Fibroblast of villous mesenchyme (primary cell): ENCODE measurements at places on chromosomes 11 and 22. TPM values are rescaled to one million over a fixed set of nuclear protein-coding genes. Genes with fewer than 3 reads are reported as not detected.
A peak's percentile ranks its signal among the peaks of the same experiment; 100 is the strongest.

DNA sequence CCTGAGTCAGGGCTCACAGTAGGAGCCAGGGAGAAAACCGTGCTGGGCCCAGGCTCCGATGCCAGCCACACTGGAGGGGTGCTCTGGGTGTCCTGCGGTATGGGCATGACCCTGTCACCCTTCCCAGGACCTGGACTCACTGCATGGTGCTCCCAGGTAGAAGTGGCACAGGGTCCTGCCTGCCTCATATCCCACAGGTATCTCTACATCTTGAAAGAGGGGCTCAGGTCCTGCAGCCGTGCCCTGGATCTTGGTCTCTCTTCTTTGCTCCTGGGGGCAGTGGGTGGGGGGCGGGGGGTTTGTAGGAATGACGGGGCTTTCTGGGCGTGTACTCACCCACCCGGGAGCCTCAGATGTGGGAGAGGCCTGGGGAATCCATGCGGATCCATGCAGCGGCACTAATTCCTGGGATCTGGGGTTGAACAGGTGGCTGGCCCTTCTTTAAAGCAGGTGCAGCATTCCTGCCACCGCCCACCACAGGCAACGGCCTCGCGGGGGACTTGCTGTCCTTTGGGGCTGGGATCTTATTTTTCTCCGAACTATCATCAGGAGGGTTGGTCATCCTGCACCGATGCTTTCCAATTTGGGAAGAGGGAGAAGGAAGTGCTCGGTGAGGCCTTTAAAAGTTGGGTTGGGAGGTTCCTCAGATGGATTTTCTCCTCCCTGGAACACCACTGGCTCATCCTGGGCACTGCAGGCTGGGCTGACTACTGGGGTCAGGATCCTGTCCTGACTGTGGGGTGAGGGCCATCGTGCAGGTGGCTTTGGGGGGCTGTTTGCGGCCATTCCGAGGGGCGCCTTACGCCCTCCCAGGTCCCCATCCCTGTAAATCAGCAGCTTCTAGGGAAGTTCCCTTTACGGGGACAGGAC is 886.4 kb downstream of the BRD1 start:
- DNase-seq, result no peak

DNA sequence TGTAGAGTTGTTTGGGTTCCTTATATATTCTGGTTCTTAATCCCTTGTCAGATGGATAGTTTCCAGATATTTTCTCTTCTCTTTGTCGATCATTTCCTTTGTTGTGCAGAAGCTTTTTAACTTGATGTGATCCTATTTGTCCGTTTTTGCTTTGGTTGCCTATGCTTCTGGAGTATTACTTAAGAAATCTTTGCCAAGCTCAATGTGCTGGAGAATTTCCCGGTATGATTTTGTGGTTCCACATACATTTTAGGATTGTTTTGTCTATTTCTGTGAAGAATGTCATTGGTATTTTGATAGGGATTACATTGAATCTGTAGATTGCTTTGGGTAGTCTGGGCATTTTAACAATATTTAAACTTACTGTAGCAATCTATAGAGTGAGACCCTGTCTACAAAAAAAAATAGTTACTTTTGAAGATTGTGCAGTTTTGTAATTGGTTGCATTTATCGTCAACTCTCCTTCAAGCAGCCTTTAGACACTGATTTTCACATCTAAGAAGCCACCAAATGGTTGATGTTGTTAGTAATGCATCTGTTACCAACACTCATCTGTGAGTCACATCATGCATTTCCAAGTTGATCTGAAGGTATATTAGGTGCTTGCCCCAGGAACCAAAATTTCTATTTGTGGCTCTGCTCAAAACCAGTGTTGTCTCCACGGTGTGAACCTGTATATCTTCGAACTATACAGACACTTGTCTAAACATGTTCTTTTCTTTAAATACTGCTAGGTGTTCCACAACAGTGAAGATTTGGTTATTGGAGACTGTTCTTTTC is 21.4 kb downstream of the XRCC6 start:
- no peak for DNase-seq

DNA sequence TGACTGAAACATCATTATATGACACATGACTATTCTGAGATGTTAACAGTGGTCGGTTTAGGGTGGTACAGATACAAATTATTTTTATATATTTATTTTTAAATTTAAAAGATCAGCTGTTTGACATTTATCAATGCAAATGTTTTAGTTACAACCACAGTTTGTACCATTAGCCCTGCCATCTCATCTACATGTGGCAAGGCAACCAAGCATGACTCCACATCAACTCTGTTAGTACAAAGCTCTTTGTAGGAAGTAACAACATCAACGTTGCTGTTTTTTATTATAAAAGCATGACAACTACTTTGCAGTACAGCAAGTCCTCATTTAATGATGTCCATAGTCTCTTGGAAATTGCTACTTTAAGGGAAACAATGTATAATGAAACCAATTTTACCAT is 40.8 kb downstream of the ENTHD1 start:
- no peak for DNase-seq

The OR5AK2 gene
- total RNA-seq, result not detected in 2 replicates

DNA sequence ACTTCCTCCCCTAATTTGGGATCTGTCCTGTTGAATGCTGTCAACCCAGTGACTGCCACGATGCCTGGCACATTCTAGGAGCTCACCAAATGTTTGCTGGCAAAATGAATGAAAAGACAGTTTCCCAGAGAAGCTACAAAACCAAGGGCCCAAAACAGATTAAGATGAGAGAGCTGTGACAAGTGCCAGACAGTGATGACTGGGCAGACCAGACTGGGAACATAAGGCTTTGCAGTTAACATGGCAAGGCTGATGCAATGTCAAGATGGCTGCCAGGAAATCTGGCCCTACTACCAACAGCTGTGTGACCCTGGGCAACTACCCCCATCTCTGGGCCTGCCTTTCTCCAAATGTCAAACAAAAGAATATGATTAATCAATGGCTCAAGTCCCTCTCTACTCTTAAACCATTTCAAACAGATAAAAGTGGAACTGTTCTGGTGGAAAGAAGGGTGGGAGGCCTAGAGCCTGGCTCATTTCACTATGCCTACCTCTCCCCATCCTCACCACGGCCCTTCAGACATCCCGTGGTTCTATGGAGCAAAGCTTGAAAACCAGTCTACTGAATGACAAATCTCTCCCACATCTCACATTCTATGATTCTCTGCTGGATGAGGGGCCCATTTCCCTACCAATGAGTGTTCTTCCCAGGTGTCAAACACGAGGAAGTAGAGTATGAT is 12.8 kb downstream of the AP1B1 start:
- peak; percentile 17 for DNase-seq

- DNase-seq, result no peak
These were observed 93.9 kb downstream of the MED15 start for GRCh38 chr22:20601308-20601707.
